ENCODE measurements at places on chromosomes 2 and 18.

DNA sequence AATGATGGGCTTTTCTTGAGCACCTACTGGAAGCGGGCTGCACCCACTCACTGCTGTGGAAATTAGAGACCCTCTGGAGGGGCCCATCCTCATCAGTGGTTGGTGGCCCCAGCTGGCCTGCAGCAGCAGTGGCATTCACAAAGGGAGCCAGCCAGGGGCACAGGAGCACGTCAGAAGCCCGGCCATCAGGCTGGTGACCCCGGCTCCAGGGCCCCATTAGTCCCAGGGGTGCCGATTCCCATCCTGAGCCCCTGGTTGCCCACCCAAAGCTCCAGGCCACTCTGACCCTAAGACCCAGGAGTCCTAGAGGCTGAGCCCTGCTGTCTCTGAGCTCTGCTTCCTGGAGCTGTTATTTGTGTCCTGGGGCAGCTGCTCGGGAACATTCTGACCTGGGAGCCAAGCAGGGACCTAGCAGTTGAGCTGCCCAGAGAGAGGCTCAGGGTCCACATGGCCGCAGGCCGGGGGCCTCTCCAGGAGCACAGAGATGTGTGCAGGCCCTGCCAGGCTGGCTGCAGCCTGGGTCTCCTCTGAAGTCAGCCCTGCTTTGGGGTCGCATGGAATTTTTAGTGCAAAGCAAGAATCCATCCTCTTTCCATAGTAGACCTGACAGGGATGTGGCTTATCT, 207.2 kb downstream of the KLHL29 start:
- DNase-seq, result no peak

- DNase-seq, result no peak
These were observed 45.2 kb downstream of the ADNP2 start for GRCh38 chr18:80154293-80154692.

- no peak for DNase-seq
These were observed 55.1 kb downstream of the MAP3K20 start for GRCh38 chr2:173130496-173131465.

DNA sequence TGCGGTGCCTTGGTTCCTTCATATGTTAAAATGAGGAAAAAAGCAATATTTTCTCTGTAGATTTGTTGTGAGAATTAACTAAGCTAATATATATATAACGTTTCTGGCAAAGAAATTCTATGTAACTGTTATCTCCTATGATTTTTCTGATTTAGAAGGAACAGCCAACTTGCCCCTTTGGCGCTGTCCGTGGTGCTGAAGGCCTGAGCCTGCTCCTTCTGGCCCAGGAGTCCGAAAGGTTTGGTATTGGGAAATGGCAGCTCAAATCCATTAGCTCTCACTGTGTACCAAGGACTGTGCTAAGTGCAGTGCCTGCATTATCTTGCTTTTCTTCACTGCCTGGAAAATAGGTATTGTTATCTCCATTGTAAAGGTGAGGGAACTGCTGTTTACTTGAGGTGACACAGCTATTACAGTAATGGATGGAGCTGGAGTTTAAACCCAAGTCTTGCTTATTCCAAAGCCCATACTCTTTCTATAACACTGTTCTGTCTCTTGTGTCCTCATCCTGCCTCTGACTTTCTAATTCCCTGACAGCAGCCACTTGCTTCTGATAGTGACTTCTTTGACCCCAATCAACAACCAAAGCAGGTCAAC, 52.2 kb downstream of the C1QL2 start:
- peak; percentile 1 for DNase-seq

DNA sequence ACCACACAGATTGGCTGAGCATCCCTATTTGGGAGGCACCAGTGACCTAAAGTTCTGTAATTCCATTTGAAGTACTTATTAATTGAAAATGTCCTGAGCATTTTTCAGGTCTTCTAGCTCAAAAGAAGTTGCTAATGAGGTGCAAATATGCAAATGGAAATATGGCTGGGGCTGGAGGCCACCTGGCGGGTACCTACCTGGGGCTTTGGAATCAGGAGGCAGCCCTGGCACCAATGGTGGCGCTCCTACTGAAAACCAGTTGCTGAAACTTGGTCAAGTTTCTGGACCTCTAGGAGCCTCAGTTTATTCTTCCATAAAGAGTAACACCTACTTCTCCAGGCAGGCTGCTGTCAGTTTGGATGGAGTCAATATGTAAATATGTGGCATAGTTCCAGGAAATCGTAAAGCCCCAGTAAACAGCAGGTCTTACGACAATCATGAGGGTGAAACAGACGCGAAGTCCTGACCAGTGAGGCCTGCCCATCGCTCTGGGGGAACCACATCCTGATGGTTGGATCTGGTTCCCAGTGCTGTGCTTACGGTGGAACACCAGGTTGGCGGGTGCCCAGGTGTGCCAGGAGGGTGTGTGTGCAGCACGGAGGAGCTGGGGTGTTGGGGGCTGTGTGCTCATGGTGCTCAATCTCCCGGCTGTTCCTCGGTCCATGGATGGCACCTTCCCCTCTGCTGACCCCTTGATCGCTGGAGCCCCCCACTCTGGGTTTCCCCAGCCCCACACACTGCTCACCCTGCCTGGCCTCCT, 186.1 kb downstream of the TWIST2 start:
- no peak for DNase-seq

DNA sequence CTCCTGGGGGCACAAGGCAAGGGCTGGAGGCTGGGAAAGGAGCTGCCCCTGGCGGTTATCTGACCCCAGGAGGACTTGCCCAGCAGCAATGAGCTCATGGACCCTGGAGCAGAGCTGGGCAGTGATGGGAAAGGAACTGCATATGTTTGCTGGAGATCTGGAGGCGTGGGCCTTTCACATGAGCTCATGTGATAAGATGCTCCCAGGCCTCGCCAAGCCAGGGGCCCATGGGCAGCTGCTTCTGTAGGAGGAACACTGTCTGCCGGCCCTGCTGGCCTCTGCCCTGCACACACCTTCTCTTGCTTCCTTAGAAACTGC, 9.0 kb upstream of the NPPC start:
- DNase-seq, result no peak

DNA sequence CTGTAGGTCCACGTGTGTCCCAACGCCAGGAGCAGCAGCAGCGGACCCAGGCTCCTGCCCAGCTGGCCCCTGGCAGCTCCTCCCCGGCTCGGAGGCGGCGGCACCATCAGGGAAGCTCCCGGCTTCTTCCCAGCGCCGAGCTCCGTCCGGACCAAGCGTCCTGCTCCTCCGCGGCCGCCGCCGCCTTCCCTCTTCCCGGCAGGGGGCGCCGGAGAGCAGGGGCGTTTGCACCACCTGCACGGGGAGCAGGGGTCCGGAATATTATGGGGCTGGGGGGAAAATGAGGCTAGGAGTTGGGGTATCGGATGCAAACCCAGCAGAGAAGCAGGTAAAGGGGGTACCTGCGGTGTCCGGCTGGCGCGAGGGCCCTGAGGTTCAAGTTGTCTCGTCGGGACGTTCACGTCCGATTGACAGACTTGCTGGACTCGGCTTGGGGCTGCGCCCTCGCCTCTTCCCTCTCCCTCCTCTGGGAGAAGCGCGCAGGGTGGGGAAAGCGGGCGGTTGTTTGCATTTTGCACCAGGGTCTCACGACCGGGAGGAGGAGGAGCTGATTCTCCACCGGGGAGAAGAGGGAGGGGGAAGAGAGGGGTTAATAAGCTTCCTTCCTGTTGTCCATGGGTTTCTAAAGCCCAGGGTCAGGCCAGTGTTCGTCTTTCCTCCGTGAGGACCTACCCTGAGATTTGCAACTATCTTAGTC, at the start of gene CCBE1:
Gene CCBE1 (minus strand): TSS at position 188 of the 697 bp plus-strand sequence.
- DNase-seq, result no peak

- no peak for DNase-seq
These were observed 211.1 kb downstream of the PTPRM start for GRCh38 chr18:7778181-7778580.

Measured in skeletal muscle cell (primary cell).